Fibroblast of lung (primary cell): ENCODE measurements at places on chromosomes 13 and 19. TPM values are rescaled to one million over a fixed set of nuclear protein-coding genes. Genes with fewer than 3 reads are reported as not detected.

DNA sequence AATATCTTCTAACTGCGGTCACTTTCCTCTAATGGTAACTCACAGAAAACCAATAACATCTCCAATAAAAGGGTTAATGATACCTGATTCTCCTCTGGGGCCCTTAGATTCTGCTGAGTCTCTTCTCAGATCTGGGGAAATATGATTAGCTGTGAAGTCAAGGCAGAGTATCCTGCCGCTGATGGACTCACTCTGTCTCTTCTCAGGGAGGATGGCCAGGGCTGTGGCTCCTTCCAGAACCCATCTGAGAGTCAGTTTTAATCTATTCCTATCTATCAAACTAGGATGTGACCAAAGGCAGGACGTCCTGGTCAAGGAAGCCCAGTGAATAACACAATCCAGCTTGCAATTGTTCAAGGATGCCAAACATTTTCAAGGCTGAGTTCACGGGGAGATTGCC is 109.8 kb downstream of the SLC10A2 start:
- DNase-seq: no peak

ZNF497 gene
- 0.03 and 0.05 TPM in 2 replicates for polyA plus RNA-seq

- DNase-seq: no peak
These were observed 27.3 kb downstream of the ALOX5AP start for GRCh38 chr13:30762643-30763042.

- DNase-seq: peak; percentile 12
These were observed 785.0 kb upstream of the MIR17HG start for GRCh38 chr13:90562443-90562842.

KBTBD7 gene
- 3.4 and 3.5 TPM in 2 replicates for polyA plus RNA-seq
